ENCODE measurements at places on chromosomes 7 and 10. TPM values are rescaled to one million over a fixed set of nuclear protein-coding genes. Genes with fewer than 3 reads are reported as not detected.
A peak's percentile ranks its signal among the peaks of the same experiment; 100 is the strongest.

DNA sequence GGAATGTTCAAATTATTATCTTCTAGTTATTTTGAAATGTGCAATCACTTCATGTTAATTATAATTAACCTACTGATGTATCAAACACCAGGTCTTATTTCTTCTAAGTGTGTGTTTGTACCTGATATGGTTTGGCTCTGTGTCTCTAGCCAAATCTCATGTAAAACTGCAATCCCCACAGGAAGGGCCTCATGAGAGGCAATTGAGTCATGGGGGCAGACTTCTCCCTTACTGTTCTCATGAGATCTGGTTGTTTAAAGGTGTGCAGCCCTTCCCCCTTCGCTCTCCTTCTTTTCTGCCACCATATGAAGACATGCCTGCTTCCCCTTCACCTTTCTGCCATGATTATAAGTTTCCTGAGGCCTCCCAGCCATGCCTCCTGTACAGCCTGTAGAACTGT is 18.6 kb upstream of the PRKCQ start:
- H3K4me1 ChIP-seq, result peaks cover 15% of the 10 kb centered on the region
- H3K27me3 ChIP-seq, result peaks cover 12% of the 10 kb centered on the region
- no peak for DNase-seq
- no peaks in the 10 kb centered on the region for H3K36me3 ChIP-seq

EBF3 gene
- polyA plus RNA-seq, result not detected

DNA sequence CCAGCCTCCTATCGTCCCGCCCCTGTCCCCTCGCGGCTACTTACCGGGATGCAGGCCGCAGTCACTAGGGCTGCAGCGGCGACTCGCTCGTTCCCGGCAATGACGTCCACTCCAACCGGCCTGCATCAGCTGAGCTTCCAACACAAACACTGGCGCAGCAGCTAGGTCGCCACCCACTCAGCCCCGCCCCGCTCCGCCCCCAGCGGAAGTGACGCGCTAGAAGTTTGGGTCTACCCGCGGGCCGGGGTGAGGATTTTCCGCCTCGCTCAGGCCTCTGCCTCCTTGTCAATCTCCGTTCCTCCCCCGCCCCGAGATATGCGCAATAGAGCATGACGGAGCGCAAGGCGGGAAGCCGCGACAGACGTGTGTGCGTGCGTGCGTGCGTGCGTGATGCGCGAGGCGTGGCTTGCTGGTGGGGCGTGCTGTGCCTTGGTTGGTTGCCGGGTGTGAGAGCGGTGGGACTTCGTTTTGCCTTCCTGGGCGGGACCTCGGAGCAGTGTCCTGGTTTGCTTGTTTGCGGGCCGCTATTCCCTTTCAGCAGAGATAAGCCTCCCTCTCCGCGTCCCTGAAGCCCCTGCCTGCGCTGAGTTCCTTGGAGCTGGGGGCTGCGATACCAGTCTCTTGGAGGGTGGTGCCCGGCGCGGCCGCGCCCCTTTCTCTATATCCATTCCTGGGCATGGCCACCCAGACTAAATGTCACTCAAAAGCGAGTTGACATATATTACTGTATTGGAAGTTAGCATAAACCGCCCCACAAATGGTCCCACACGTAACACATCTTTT is at the start of gene PNPLA8:
PNPLA8 (minus strand) TSS at position 151 of the 783 bp plus-strand sequence. CDS start 10,644 bp downstream, outside the sequence.
- peak within 1 kb of the TSS; percentile 98 for H3K4me3 ChIP-seq
- no peaks in the 10 kb centered on the region for H3K27me3 ChIP-seq
- H3K27ac ChIP-seq, result peak within 1 kb of the TSS; percentile 100
- H3K4me1 ChIP-seq, result peaks cover 38% of the 10 kb centered on the region

CLIP2 gene
- 1.2 TPM for polyA plus RNA-seq

DNA sequence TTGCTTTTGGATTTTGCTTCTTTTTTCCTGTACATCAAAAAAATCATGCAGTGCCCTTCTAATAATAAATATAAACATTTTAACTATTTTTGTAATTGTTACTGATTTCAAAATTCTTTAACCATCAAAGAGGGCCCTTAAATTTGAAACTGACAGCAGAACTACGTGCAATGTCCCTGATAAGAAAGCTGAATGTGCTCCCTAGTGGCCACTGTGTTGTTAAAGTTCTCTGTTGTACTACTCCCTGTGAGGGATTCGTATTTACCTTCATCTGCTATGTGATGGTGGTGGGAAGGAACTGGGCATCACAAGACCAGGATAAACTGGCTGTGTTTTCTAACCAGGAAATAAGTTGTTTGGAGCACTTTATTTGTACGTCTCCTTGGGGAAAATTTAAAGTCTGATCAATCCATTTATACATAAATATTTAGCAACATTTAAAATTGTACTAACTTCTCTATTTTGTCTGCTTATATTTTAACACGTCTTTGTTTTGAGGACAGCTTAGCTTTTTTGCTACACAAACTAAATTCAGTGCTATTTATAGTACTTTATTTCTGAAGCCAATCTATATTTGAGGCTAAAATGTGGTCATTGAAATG is 322.4 kb downstream of the HGF start:
- no peaks in the 10 kb centered on the region for H3K4me1 ChIP-seq
- no peak overlapping the region for H3K27ac ChIP-seq
- no peaks in the 10 kb centered on the region for H3K36me3 ChIP-seq
- DNase-seq, result no peak

UNCX gene
- not detected for polyA plus RNA-seq

- no peak overlapping the region for H3K27ac ChIP-seq
- DNase-seq, result no peak
- no peaks in the 10 kb centered on the region for H3K27me3 ChIP-seq
- H3K4me3 ChIP-seq, result no peak overlapping the region
These were observed 113.5 kb downstream of the AHR start for GRCh38 chr7:17411922-17412321.

GRCh38 chr10:70887804-70888800 is at the start of gene PCBD1:
Gene PCBD1 (minus strand): TSS chr10:70888565. CDS start chr10:70888533, 32 bp downstream.
- DNase-seq, result peak; percentile 61
- H3K36me3 ChIP-seq, result no peaks in the 10 kb centered on the region
- no peaks in the 10 kb centered on the region for H3K27me3 ChIP-seq
- H3K27ac ChIP-seq, result peak within 1 kb of the TSS; percentile 79
- peak within 1 kb of the TSS; percentile 91 for H3K4me3 ChIP-seq

GSAP gene
- polyA plus RNA-seq, result 102 TPM

GRCh38 chr10:56258378-56258777 is 102.7 kb downstream of the ZWINT start:
- no peaks in the 10 kb centered on the region for H3K27me3 ChIP-seq
- DNase-seq, result no peak
- H3K27ac ChIP-seq, result no peak overlapping the region
- H3K4me1 ChIP-seq, result no peaks in the 10 kb centered on the region

DNA sequence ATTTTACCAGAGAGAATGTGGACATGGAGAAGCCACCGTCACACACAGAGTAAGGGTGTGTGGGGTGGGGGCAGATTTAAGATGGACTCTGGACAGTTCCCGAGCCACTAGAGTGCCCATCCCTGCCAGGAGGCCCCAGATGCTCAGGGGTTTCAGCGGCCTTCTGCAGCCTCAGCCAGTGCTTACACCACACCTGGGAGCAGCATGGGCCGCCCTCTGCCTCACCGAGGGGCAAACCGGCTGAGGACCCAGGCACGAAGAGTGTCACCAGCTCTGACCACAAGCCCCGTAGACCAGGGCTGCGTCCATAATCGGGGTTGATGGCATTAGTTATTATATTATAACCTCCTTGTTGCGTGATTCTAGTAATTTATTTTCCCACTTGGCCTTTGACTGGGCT is 6.7 kb upstream of the MNX1 start:
- peaks cover 77% of the 10 kb centered on the region for H3K27me3 ChIP-seq
- DNase-seq, result no peak
- H3K36me3 ChIP-seq, result no peaks in the 10 kb centered on the region
- no peak overlapping the region for H3K4me3 ChIP-seq

MCU gene
- polyA plus RNA-seq, result 11.3 TPM

DNA sequence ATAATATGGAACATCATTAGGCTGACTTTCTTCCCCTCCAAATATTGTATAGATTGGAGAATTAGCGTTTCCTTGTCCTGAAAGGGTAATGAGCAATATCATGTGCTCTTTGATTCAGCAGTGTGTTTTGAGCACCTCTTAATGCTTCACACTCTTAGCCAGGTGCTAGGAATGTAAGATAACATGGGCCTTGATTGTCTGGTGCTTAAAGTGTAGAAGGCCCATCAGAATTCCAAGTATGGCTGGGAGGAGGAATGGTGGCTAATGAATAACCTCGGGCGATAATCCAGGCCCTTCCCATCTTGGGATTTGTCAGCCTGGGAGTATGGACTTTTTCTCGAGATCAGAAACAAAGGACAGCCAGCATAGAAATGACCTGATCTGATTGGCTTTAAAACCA is 8.6 kb downstream of the TSPAN13 start:
- H3K4me3 ChIP-seq, result peak overlapping the region; percentile 99
- peaks cover 17% of the 10 kb centered on the region for H3K36me3 ChIP-seq
- H3K27ac ChIP-seq, result peak overlapping the region; percentile 94
- no peaks in the 10 kb centered on the region for H3K27me3 ChIP-seq
- H3K4me1 ChIP-seq, result peaks cover 95% of the 10 kb centered on the region
- no peak for DNase-seq

GRCh38 chr10:48480397-48481374 is 124.2 kb downstream of the ARHGAP22 start:
- H3K27ac ChIP-seq, result no peak overlapping the region
- no peaks in the 10 kb centered on the region for H3K36me3 ChIP-seq
- no peak for DNase-seq
- H3K27me3 ChIP-seq, result peaks cover 6% of the 10 kb centered on the region

OR2A12 gene
- polyA plus RNA-seq, result not detected

GRCh38 chr10:3720228-3721019 is 64.6 kb downstream of the KLF6 start:
- DNase-seq, result no peak
- H3K27ac ChIP-seq, result peak overlapping the region; percentile 23
- H3K4me1 ChIP-seq, result no peaks in the 10 kb centered on the region
- peaks cover 8% of the 10 kb centered on the region for H3K27me3 ChIP-seq
- H3K4me3 ChIP-seq, result no peak overlapping the region

DNA sequence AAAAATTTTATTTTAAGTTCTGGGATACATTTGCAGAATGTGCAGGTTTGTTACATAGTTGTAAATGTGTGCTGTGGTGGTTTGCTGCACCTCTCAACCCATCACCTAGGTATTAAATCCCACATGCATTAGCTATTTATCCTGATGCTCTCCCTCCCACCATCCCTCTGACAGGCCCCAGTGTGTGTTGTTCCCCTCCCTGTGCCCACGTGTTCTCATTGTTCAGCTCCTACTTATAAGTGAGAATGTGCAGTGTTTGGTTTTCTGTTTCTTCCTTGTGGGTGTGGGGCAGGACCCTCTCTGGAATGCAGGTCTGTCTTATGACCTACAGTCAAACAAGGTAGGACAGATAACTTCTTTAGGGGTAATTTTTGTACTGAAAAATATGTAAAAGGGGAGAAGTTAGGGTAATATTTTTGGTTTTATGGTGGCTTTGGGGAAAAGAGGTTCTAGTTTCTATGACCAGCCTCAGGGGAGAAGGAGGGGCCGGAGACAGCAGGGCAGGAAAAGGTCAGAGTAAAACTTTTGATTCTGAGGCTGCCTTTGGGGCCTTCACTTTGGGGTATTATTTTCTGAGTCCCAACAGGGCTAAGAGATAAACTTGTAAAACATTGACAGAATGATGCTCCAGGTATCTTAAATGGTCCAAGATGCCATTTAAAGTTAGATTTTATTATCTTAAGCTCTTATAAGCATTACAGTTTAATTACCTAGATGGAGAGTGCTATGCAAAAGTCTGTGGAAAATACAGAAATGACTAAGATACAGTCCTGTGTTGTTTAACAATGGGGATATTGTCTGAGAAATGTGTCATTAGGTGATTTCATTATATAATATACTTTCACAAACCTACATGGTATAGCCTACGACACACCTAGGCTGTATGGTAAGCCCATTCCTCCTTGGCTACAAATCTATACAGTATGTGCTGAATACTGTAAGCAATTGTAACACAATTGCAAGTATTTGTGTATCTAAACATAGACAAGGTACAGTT is 354.8 kb downstream of the ABCA13 start:
- no peak for DNase-seq
- no peaks in the 10 kb centered on the region for H3K4me1 ChIP-seq
- H3K4me3 ChIP-seq, result no peak overlapping the region
- no peaks in the 10 kb centered on the region for H3K36me3 ChIP-seq

GRCh38 chr10:122168598-122169394 is 102.3 kb upstream of the BTBD16 start:
- peaks cover 52% of the 10 kb centered on the region for H3K27me3 ChIP-seq
- no peak for DNase-seq

GRCh38 chr7:41590986-41591385 is 111.9 kb downstream of the INHBA start:
- no peak overlapping the region for H3K27ac ChIP-seq
- no peak overlapping the region for H3K4me3 ChIP-seq
- H3K4me1 ChIP-seq, result no peaks in the 10 kb centered on the region

ETV1 gene
- polyA plus RNA-seq, result not detected

CYP2C8 gene
- not detected for polyA plus RNA-seq

ADCYAP1R1 gene
- not detected for polyA plus RNA-seq

- H3K36me3 ChIP-seq, result peaks cover 4% of the 10 kb centered on the region
- H3K4me3 ChIP-seq, result no peak overlapping the region
- no peak for DNase-seq
- H3K27me3 ChIP-seq, result peaks cover 22% of the 10 kb centered on the region
- no peak overlapping the region for H3K27ac ChIP-seq
- H3K4me1 ChIP-seq, result peaks cover 13% of the 10 kb centered on the region
These were observed 1.7 kb upstream of the PRKCQ start for GRCh38 chr10:6581778-6582228.

DNA sequence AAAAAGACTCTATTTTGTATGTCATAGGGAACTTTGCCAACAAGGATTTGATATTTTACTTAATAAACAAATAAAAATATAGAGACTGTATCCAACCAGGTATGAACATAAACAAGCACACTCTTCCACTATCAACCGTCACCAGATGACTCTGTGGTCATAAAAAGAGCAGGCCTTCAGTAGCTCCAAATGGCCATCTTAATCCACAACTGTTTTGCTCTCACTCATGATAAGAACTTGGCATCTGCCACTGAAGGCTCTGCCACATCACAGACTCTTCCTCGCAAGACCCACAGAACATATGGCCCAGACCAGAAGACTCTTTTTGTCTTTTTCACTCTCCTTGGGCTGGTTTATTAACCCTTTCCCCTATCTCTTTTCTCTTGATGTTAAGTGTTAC is 98.7 kb upstream of the POM121L12 start:
- no peak for DNase-seq
- H3K36me3 ChIP-seq, result no peaks in the 10 kb centered on the region
- H3K4me1 ChIP-seq, result no peaks in the 10 kb centered on the region
- no peak overlapping the region for H3K27ac ChIP-seq
- H3K27me3 ChIP-seq, result no peaks in the 10 kb centered on the region

TMEM254 gene
- 28.0 TPM for polyA plus RNA-seq

NEURL1 gene
- polyA plus RNA-seq, result 0.34 TPM

- H3K27ac ChIP-seq, result no peak overlapping the region
- no peaks in the 10 kb centered on the region for H3K4me1 ChIP-seq
- H3K4me3 ChIP-seq, result no peak overlapping the region
- no peak for DNase-seq
- H3K36me3 ChIP-seq, result no peaks in the 10 kb centered on the region
These were observed 10.5 kb upstream of the GUSB start for GRCh38 chr7:65992526-65992925.

GRCh38 chr10:19848226-19848985 is 32.2 kb downstream of the PLXDC2 start:
- H3K27ac ChIP-seq, result no peak overlapping the region
- no peaks in the 10 kb centered on the region for H3K27me3 ChIP-seq
- no peaks in the 10 kb centered on the region for H3K36me3 ChIP-seq
- H3K4me3 ChIP-seq, result no peak overlapping the region
- DNase-seq, result no peak
- no peaks in the 10 kb centered on the region for H3K4me1 ChIP-seq

- peaks cover 39% of the 10 kb centered on the region for H3K4me1 ChIP-seq
- no peak for DNase-seq
- no peak overlapping the region for H3K4me3 ChIP-seq
- no peak overlapping the region for H3K27ac ChIP-seq
- no peaks in the 10 kb centered on the region for H3K27me3 ChIP-seq
These were observed 226.1 kb downstream of the PTEN start for GRCh38 chr10:88089498-88089897.
